A549 treated with Mapracorat at 1 μM for 4 hours (cell line): ENCODE measurements at places on chromosomes 6 and 20. TPM values are rescaled to one million over a fixed set of nuclear protein-coding genes. Genes with fewer than 3 reads are reported as not detected.

The BTNL2 gene
- not detected in 5 replicates for total RNA-seq

The MUCL3 gene
- total RNA-seq, result 0.08 to 0.20 TPM (median 0.12 TPM) in 5 replicates

The RNF8 gene
- 20.6 to 28.0 TPM (median 23.7 TPM) in 5 replicates for total RNA-seq

The FAM162B gene
- total RNA-seq, result not detected in 5 replicates

The POM121L2 gene
- total RNA-seq, result not detected in 5 replicates

The ASIP gene
- total RNA-seq, result not detected in 5 replicates

The C20orf141 gene
- 0.39 to 0.49 TPM in 2 of 5 replicates, not detected in the others for total RNA-seq

The ZC2HC1B gene
- total RNA-seq, result not detected in 5 replicates

The KLHDC3 gene
- 24.6 to 28.7 TPM (median 26.6 TPM) in 5 replicates for total RNA-seq

The OR2J3 gene
- total RNA-seq, result not detected in 5 replicates

The ZKSCAN3 gene
- 1.4 to 2.2 TPM (median 2.0 TPM) in 5 replicates for total RNA-seq

The DPPA5 gene
- not detected in 5 replicates for total RNA-seq

The GMEB2 gene
- 7.9 to 10.7 TPM (median 9.8 TPM) in 5 replicates for total RNA-seq

The PSORS1C1 gene
- 4.2 to 5.7 TPM (median 4.4 TPM) in 5 replicates for total RNA-seq

The SLC17A3 gene
- total RNA-seq, result 0.82 to 1.1 TPM (median 0.93 TPM) in 5 replicates

The SLC26A8 gene
- total RNA-seq, result 0.08 TPM in 1 of 5 replicates, not detected in the others

The EDN1 gene
- 35.1 to 45.3 TPM (median 40.7 TPM) in 5 replicates for total RNA-seq

The CTAGE9 gene
- not detected in 5 replicates for total RNA-seq

The WTAP gene
- total RNA-seq, result 66.1 to 69.9 TPM (median 68.9 TPM) in 5 replicates

The GRIK2 gene
- 0.35 to 0.44 TPM (median 0.40 TPM) in 5 replicates for total RNA-seq
